Activated T-helper 1 cell treated with anti-CD3 and anti-CD28 coated beads, Interleukin-12 subunit alpha, Interleukin-12 subunit beta, Interleukin-2, Interleukin-4 antibody, amounts not matched to agents 30 ng/mL and 10 ng/mL and 1 ng/mL, durations not matched to agents 14 hours and 24 hours and 36 hours (primary cell): ENCODE measurements at places on chromosomes 16 and 17. TPM values are rescaled to one million over a fixed set of nuclear protein-coding genes. Genes with fewer than 3 reads are reported as not detected.

The LGALS9B gene
- total RNA-seq, result not detected in 2 replicates

The NTN1 gene
- 0.34 and 0.44 TPM in 2 replicates for total RNA-seq

DNA sequence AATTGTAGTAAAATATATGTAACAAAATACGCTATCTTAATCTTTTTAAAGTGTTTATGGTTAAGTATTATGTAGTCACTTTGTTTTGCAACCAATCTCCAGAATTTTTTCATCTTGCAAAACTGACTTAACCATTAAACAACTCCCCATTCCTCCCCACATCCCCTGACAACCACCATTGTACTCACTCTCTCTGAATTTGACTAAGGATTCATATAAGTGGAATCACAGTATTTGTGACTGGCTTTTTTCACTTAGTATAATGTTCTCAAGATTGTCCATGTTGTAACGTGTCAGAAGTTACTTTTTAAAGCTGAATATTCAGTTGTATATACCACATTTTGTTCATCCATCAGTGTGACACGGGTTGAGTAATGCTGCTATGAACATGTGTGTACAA lies 10.6 kb downstream of the ORC6 start:
- DNase-seq, result no peak

GRCh38 chr17:36481829-36482228 lies 4.7 kb upstream of the ZNHIT3 start:
- no peak for DNase-seq

DNA sequence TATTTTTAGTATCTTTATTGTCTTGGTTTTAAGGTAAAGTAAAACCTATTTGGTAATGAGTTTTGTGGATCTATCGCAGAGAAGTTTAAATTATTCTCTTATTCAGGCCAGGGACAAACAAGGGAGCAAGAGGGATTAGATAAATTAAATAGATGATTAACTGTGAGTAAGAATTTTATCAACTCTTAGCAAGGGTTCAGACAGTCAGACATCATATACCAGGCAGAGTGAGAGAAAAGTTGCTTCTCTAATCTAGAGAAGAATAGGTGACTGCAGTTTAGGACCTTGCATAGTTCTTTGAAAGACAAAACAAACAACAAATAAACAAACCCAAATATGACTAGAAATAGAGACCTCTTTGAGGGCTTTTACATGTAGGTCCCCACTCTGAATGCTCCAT lies 840.2 kb upstream of the GOT2 start:
- no peak for DNase-seq

DNA sequence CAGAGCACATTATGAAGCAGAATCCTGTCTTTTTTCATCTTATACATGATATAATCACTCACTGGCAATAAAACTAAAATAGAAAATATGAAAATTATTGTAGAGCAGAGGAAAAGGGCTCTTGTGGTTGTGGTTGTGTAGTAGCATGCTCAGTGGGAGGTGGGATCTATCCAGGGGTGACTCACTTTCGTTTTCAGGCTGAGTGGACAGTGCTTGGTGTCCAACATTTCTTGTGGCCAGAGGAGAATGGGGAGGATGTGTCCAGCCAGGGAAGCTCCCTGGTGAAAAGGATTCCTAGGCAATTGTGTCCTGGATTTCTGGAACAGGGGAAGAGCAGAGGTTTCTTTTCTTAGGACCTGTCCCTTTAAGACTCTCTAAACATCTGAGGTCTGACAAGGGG lies 31.9 kb upstream of the CPHXL start:
- DNase-seq, result no peak

- no peak for DNase-seq
These were observed 77.1 kb upstream of the GSE1 start for GRCh38 chr16:85536073-85536410.
